Astrocyte (in vitro differentiated cells and primary cell): ENCODE measurements at places on chromosomes 6 and 20. TPM values are rescaled to one million over a fixed set of nuclear protein-coding genes. Genes with fewer than 3 reads are reported as not detected.

- DNase-seq, result no peak
- H3K27me3 ChIP-seq, result no peaks in the 10 kb centered on the region
- H3K36me3 ChIP-seq, result peaks cover 10% of the 10 kb centered on the region
- H3K27ac ChIP-seq, result no peak overlapping the region
- peaks cover 22% of the 10 kb centered on the region for H3K4me1 ChIP-seq
Observed at GRCh38 chr6:111721753-111722154, 116.1 kb upstream of the TRAF3IP2 start.

GRCh38 chr6:68025764-68026163 lies 609.3 kb upstream of the ADGRB3 start:
- H3K4me1 ChIP-seq, result no peaks in the 10 kb centered on the region
- H3K4me3 ChIP-seq, result no peak overlapping the region
- H3K27ac ChIP-seq, result no peak overlapping the region
- no peaks in the 10 kb centered on the region for H3K27me3 ChIP-seq
- DNase-seq, result no peak
- H3K36me3 ChIP-seq, result no peaks in the 10 kb centered on the region

- peaks cover 30% of the 10 kb centered on the region for H3K27me3 ChIP-seq
- H3K27ac ChIP-seq, result no peak overlapping the region
- H3K36me3 ChIP-seq, result no peaks in the 10 kb centered on the region
- no peaks in the 10 kb centered on the region for H3K4me1 ChIP-seq
- no peak overlapping the region for H3K4me3 ChIP-seq
- no peak for DNase-seq
Observed at GRCh38 chr6:50851049-50851845, 32.6 kb downstream of the TFAP2B start.

- H3K27ac ChIP-seq, result no peak overlapping the region
- DNase-seq, result no peak
- H3K4me1 ChIP-seq, result no peaks in the 10 kb centered on the region
- H3K4me3 ChIP-seq, result no peak overlapping the region
Observed at GRCh38 chr6:26629359-26629758, 30.2 kb downstream of the ZNF322 start.

DNA sequence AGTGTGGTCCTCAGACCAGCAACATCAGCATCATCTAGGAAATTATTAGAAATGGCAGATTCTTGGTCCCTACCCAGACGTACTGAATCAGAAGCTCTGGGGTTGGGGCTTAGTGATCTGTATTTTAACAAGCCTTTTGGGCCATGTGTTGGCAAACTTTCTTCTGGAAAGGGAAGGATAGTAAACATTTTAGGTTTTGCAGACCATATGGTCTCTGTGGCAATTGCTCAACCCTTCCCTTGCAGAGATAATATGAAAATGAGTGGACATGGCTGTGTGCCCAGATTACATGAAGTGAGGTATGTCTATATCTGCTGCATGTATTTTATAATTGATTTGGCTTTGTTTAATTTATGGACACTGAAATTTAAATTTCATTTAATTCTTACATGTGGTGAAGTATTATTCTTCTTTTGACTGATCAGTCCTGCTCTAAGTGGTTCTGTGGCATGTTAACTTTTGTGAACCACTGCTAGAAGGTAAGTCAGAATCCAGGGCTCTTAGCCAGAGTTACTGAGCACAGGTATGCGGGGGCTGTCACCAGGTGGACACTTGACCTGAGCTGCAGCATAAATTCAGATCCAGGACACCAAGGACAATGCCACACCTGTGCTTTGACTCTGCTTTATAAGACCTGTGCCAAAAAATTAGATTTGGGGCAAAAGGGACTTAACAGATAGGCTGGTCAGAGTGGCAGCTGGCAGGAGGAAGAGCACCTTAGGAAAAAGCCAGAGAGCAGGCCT lies 43.2 kb downstream of the LY86 start:
- no peaks in the 10 kb centered on the region for H3K36me3 ChIP-seq
- peaks cover 2% of the 10 kb centered on the region for H3K27me3 ChIP-seq
- no peak for DNase-seq
- H3K4me3 ChIP-seq, result no peak overlapping the region

DNA sequence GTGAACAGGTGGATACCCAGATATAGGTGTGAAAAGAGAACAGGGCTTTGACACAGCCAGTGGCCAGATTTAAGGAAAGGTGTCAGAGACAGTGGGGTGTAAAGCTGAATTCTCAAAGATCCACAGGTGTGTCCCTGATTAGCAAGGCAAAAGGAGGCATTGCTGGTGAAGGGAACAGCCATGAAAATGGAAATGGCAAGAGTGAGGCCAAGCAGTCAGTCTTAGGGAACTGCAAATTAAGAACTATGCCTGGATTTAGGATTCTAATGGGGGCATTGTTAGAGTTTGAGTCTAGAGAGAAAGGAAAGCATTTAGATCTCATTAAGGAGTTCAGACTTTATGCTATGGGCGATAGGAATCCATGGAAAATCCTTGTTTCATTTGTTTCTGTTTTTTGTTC lies 789.2 kb downstream of the MAFB start:
- H3K4me1 ChIP-seq, result peaks cover 14% of the 10 kb centered on the region
- no peak overlapping the region for H3K4me3 ChIP-seq
- H3K36me3 ChIP-seq, result no peaks in the 10 kb centered on the region
- no peak for DNase-seq
- no peak overlapping the region for H3K27ac ChIP-seq

DNA sequence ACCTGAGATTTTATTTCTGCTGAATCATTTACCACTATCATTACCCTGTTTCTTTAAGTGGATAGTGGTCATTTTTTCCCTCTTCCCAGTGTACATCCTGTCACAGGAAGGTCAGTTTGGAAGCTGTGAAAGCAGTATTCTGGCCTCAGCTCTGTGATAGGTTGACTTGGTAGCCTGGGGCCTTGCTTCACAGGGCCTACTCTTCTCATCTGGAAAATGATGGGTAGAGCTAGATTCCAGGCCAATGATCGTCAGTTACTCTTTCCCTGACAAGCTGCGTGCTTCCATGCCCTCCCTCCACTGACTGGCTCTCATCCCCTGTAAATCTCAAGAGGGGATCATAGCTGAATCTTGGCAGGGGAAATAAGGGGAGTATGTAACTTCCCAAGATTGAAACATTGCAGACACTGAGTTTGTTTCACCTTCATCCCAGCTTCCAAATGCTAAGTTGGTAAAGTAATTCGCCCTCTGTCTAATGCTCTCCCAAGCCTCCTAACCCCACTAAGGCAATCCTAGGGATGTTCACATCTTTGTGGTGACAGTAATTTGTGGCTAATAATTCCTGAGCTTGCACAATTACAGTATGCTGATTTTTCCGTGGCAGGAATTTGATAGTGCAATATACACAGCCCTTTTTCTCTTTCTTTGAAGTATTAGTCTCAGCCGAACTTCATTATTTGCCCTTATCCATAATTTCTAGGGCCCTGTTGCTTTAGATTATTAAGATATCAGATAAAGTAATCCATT lies 51.2 kb downstream of the VAPB start:
- no peak overlapping the region for H3K4me3 ChIP-seq
- no peaks in the 10 kb centered on the region for H3K4me1 ChIP-seq
- no peak overlapping the region for H3K27ac ChIP-seq
- no peak for DNase-seq
- no peaks in the 10 kb centered on the region for H3K27me3 ChIP-seq

GRCh38 chr6:69601132-69601531 lies 195.7 kb downstream of the LMBRD1 start:
- no peaks in the 10 kb centered on the region for H3K36me3 ChIP-seq
- no peaks in the 10 kb centered on the region for H3K27me3 ChIP-seq
- DNase-seq, result no peak
- no peak overlapping the region for H3K27ac ChIP-seq

Gene FRS3
- total RNA-seq, result 3.1 and 3.6 TPM in 2 replicates

GRCh38 chr6:45835721-45836437 lies 179.8 kb downstream of the CLIC5 start:
- H3K27ac ChIP-seq, result no peak overlapping the region
- H3K36me3 ChIP-seq, result no peaks in the 10 kb centered on the region
- no peak overlapping the region for H3K4me3 ChIP-seq
- DNase-seq, result peak; percentile 14

Gene TFEB
- total RNA-seq, result 3.9 and 4.7 TPM in 2 replicates

Gene TNFRSF21
- 214 and 244 TPM in 2 replicates for total RNA-seq

- H3K4me3 ChIP-seq, result no peak overlapping the region
- H3K27ac ChIP-seq, result peak overlapping the region; percentile 64
- no peak for DNase-seq
- H3K4me1 ChIP-seq, result peaks cover 38% of the 10 kb centered on the region
- H3K36me3 ChIP-seq, result peaks cover 45% of the 10 kb centered on the region
Observed at GRCh38 chr20:34527016-34527415, 10.8 kb downstream of the DYNLRB1 start.

DNA sequence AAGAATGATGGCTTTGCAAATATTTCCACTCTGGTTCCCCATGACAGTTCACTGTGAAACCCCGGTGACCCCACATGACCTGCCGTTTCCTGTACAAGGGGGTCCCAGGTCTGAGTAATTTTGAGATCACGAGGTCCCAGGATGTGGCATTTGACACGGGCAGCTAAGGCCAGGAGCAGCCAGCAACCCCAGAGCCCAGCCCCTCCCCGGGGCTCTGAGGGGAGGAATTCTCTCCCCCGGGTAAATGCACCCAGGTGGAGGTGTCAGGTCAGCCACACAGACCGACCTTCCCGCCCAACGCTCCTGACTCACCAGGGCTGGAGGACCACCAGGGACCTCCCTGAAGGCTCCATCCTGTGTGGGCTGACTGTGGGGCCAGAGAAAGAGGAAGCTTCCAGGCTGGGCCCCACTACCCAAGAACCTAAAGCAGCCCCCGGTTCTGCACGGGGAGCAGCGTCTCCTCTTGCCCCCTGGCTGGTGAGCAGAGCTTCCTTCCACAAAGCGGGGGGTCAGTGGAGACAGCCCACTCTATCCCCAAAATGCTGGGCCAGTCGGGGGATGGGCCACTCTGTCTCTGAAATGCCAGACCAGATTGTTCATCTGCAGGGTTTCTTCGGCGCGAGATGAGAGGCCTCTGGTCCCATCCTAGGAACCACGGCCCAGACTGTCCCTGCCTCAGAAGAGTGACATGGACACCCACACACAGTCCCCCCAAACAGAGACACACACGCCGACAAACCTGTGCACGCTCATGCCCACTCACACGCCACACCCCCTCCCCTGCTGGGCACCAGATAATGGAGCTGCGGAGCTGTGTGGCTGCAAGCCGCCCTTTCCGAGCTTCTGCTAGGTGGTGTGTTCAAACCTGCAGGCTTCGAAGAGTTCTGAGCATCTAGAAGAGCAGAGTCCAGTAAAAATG lies 23.4 kb upstream of the SLCO4A1 start:
- no peak for DNase-seq
- H3K27ac ChIP-seq, result no peak overlapping the region
- H3K27me3 ChIP-seq, result peaks cover 3% of the 10 kb centered on the region
